Stimulated activated naive CD8-positive, alpha-beta T cell treated with anti-CD3 and anti-CD28 coated beads, Interleukin-15, Interleukin-2, amounts not matched to agents 100 U/mL and 50 U/mL, for 24 hours (primary cell): ENCODE measurements at places on chromosomes 3 and 15.

- no peak for DNase-seq
Measured at GRCh38 chr3:47054412-47054811, 74.9 kb downstream of the NBEAL2 start.

GRCh38 chr3:33438284-33438668 is 1.9 kb downstream of the UBP1 start:
- no peak for DNase-seq

DNA sequence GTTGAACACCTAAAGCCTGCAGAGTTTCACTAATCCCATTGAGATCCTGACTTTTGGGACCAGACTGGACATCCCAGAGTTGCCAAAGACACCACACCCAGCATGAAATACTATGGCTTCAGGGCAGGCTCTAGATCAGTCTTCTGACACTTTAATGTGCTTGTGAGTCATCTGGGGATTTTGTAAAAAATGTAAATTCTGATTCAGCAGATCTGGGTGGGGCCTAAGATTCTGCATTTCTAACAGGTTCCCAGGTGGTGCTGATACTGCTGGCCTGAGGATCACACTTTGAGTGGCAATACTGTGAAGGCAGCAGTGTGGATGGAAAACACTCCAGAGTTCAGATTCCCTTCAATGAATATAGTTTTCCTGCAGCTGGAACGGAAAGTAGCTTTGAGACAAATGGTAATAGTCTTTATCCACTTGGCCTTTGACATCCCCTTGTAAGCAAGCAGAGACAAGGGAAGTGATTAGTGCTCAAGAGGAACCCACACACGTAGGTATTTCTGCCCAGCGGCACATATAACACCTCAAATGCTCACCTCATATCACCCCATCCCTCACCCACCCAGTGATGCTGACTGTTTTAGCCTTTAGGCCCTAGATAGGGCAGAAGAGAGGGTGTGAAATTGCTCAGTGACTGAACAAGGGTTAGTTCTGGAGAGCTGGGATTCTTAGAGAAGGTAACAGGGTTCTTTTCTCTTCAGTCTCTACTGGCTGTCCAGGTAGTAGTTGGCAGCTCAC is 51.5 kb upstream of the GSK3B start:
- DNase-seq = no peak

DNA sequence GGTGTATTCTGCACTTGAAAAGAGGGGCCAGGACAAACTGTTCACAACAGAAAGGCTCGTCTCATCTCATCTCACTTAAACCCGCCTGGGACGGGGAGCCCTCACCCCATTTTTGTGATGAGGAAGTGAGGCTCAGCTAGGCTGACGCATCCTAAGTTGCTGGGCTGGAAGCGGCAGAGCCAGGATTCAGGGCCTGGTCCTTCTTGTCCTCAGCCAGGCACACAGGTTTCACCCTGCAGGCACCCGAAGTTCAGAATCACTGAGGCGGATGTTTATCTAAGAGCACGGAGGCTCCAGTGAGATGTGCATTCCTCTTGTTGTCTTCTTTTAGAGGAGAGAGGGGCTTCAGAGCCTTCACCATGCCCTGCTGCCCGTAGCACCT is 51.1 kb upstream of the PLXNA1 start:
- DNase-seq = no peak

DNA sequence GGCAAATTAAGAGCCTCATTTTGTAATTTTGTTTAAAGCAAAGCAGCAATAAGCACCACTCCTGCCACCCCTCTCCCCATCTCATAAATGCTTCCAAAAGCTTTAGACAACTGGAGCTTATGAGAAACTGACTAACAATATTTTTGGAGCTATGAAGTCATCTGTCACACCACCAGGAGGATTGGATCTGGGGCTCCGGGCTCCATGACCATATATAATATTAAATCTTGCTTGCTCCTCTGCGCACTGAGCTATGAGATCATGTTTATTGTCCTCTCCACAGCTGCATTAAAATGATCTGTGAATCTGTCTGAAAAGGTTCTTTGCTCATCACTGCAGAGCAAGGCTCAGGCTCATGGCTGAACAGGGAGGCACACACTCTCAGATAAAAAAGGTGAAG is 323.7 kb downstream of the ZNF621 start:
- DNase-seq = no peak
